HCT116 (cell line): ENCODE measurements at places on chromosomes 6 and 20. TPM values are rescaled to one million over a fixed set of nuclear protein-coding genes. Genes with fewer than 3 reads are reported as not detected.

PLCB1 gene
- 15.8 TPM for total RNA-seq

MRAP2 gene
- total RNA-seq, result 1.4 TPM

HLA-F gene
- 24.6 TPM for total RNA-seq

EDN3 gene
- not detected for total RNA-seq

DEFB118 gene
- not detected for total RNA-seq

SLC22A16 gene
- total RNA-seq, result not detected

DEFB113 gene
- not detected for total RNA-seq

CLDN20 gene
- not detected for total RNA-seq

ECT2L gene
- not detected for total RNA-seq

ABHD16B gene
- not detected for total RNA-seq

ULBP1 gene
- 12.4 TPM for total RNA-seq

ARG1 gene
- total RNA-seq, result 0.69 TPM

CAGE1 gene
- 0.20 TPM for total RNA-seq

SOX18 gene
- 3.3 TPM for total RNA-seq

GMDS gene
- 34.4 TPM for total RNA-seq

CPXM1 gene
- total RNA-seq, result 0.17 TPM

HMGN4 gene
- 73.8 TPM for total RNA-seq

KCNG1 gene
- total RNA-seq, result 54.6 TPM

TENT5A gene
- 11.2 TPM for total RNA-seq

PTPRT gene
- total RNA-seq, result not detected
